Activated gamma-delta T cell treated with anti-CD3 and anti-CD28 coated beads, Interleukin-2, amount 50 U/mL, for 16 hours (primary cell): ENCODE measurements at places on chromosomes 11 and 22.

GRCh38 chr11:78417175-78417887 is at the start of gene GAB2:
Gene GAB2 (minus strand): TSS chr11:78417820. CDS start chr11:78417720, 100 bp downstream.
- no peak for DNase-seq

- DNase-seq = no peak
Measured at GRCh38 chr22:20206709-20207215, 55.9 kb upstream of the CCDC188 start.

DNA sequence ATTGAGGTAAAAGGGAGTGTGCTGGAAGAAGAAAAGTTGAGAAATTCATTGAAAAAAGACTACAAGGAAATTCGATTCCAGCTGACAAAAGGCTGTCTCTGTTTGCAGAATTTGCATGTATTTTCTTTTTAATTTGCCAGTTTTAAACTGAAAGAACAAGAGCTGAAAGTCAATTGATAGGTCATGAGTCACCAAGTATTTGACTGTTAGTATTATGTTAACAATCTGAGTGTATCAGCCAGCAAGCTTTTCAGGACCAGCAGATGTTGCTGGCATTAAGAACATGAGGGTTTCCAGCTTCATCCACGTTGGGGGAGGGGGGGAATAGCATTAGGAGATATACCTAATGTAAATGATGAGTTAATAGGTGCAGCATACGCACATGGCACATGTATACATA is 726.7 kb downstream of the METTL15 start:
- DNase-seq = no peak

- DNase-seq = no peak
Measured at GRCh38 chr11:102883141-102883540, 8.4 kb upstream of the MMP12 start.

GRCh38 chr11:127226380-127226779 is 225.8 kb upstream of the KIRREL3 start:
- DNase-seq = no peak

DNA sequence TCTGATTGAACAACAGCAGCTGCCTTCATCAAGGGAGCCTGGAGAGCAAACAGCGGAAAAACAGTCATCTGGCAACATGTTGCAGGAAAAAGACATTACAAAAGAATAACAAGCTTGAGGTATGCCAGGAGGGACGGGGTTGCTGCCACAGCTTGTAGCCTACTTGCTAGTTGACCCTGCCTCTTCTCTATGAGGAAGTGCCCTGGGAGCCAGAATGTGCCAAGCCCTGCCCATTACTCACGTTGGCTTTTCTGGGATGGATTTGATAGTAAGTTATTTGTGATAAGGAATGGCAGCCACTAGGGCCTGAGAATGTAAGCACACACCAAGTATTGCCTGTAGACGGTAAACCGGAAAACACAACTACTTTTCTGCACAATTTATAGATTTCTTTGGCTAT is 113.5 kb upstream of the KIRREL3 start:
- no peak for DNase-seq

DNA sequence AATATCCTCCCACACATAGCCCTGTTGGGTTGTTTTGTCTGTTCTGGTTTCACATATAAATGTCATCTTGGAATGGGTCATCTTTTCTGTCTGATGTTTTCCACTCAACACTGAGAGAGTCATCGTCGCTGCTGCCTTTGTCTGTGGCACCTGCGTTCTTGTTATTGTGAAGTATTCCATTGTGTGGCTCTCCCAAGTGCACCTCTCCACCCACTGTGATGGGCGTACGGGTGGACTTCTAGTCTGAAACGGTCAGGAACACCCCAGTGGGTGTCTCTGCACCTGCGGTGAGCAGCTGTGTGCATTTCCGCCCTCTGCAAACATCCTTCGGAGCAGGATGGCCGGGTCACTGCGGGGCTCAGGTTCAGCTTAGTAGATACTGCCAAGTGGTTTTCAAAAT is 34.5 kb upstream of the RTL6 start:
- DNase-seq = no peak

- DNase-seq = no peak
Measured at GRCh38 chr11:36253238-36253637, 36.0 kb downstream of the COMMD9 start.

DNA sequence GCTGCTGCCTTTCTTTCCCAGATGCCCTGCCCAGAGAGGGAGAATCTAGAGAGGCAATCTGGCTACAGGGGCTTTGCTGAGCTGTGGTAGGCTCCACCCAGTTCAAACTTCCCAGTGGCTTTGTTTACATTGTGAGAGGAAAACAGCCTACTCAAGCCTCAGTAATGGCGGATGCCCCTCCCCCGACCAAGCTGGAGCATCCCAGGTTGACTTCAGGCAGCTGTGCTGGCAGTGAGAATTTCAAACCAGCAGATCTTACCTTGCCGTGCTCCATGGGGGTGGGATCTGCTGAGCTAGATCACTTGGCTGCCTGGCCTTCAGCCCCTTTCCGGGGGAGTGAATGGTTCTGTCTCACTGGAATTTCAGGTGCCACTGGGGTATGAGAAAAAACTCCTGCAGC is 12.2 kb downstream of the BDNF start:
- no peak for DNase-seq

DNA sequence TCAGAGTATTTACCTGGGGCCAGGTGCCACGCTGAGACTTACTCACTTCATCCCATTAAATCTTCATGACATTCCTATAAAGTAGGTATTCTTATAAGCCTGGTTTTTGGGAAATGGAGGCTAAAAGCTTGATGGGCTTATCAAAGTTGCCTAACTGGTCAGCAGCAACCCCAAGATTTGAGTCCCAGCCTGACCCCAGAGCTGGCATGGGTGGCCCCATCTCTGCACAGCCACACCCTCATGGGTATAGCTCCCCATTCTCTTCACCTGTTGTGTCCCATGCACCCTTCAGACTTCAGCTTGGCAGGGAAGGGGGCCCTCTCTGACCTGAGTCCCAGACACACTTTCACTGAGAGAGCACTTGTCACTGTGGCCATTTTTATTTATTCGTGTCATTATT is 37.4 kb upstream of the TP53I11 start:
- DNase-seq = no peak

- DNase-seq = no peak
Measured at GRCh38 chr11:44535191-44535980, 30.1 kb upstream of the CD82 start.

DNA sequence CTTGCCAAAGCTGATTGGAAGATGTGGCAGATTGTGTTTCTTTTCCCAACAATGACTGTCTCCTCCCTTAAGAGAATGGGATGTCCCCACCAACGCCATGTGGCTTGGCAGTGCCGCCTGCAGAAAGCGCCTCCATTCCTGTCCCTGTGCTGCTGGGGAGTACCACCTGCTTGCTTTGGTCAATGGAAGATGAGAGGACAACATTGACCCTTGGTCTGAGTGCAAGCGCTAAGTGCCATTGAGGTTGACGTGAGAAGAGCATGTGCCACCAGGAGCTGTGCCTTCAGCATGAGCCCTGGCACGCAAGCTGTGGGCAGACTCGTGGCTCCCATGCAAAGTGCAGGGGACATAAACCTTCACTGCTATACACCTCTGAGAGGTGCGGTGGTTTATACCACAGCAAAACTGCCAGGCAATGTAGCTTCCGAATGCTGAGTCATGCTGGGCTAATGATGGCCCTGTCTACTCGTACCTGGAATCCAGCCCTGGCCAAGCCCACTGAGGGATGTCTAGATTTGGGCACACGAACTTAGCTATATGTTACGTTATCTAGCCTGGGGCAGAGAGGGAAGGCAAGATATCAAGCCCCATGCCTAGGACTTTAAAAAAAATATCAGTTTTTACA is 41.9 kb downstream of the MYEOV start:
- DNase-seq = no peak

DNA sequence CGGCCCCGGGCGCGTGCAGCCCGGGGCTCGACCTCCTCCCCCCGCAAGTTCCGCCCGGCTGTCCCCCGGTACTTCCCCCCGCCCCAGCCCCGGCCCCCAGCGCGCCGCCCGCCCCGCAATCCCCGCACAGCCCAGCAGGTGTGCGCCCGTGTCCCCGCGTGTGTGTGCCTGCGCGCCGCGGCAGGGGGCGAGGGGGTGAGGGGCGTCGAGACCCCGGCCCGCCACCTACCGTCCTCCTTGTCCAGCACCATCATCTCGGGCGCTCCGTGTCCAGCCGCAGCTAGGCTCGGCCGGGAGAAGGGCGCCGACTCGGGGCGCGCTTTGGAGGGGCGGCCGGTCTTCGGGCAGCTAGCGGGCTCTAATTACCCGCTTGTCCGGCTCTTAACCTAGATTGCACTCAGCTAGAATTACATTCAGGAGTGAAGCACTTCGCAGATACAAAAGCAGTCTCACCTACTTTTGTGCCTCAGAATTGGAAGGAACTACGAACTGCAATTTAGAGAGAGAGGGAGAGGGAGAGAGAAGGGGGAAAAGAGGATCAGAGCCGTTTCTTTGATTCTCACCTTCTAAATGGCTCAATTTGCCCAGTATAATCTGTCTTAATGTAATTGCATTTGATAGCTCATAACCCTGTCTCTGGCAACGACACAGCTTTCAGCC is 439 bp downstream of the LMO1 start:
- no peak for DNase-seq

DNA sequence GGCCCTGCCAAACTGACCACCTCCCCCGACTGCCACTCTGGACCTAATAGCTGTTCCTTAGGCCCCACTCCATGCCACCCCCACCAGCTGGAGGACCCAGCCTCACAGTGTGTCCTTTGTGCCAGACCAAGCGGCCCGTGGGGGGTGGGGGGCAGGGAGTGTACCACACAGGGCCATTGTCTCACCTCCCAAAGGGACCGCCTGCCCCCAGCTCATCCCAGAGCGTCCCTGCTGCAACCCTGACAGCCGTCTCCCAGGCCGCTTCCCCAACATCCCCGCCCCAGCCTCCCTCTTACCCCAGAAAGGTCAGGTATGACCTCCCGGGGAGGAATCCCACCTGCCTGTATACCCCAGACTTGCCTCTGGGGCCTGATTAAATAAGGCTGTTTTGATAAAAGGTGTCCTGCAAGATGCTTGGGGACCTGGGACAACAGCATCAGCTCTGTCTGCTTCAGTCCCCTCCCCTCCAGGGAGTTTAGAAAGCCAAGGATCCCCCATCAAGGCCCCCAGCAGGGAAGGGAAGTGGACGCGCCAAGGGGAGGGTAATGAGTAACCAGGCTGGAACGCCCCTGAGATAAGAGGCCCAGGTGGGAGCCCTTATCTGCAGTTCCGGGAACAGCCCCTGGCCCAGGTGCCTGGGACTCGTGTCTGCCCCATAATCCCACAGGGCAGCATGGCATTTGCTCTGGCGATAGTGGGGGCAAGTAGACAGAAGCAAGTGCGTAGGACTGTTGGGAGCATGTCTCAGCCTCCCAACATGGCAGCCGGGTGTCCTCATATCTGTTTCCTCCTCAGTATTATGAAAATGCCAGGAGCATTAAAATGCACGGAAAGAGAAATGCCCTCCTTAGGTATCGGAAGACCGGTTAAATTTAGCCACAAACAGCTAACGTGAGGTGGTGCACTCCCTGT is 9.0 kb downstream of the CDC42EP1 start:
- no peak for DNase-seq

GRCh38 chr11:113947994-113948393 is 26.9 kb upstream of the HTR3A start:
- no peak for DNase-seq

DNA sequence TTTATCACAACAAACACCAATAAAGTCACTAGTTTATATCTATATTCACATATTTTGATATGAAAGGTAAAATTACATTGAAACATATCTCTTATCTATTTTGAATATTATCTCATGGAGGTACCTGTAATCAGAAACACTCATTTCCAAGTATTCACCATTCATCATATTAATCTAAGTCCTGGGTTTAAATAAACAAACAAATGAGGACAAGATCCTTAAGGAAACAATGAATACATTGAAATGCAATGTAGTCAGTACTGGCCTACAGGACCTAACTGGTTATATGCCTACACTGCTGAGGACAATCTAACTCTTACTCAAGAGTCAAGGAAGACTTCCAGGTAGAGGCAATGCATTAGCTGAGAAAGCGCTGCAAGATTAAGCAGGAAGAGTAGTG is 1411.9 kb upstream of the RAG2 start:
- DNase-seq = no peak

DNA sequence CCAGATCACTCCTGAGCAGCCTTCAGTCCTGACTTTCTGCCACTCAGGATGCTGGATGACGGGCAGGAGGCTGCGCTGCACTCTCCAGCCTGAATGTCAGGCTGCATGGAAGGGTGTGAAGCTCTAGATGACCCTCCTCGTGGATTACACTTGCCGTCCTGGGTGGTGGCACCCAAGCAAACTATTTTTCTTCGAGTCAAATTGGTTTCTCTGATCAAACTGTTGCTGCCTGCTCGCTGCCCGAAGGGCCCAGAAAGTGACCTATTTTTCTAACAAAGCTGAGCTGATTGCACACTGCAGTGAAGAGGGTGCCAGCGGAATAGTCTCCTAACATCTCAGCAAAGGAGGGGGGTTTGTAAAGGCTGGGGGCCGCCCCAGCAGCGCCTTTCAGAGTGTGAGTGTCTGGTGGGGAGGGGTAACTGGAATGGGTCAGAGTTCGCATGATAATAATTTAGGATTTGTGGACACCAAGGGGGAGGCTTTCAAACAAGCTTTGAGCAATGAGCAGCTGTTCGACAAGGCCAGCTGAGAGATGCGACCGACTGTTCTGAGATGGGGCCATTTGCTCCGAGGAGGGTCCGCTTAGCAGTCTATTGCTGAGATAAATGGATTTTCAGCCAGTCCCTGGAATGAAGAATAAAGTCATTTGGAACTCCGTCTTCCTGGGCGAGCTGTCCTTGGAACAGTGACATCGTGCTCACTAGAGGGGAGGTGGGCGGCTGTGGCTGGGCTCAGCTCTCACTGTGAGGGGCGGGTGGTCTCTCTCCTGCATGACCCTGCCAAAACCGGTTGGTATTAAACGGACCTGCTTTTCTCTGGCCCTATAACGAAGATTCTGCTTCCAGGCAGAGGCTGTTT is 537.6 kb downstream of the BRD1 start:
- DNase-seq = no peak

DNA sequence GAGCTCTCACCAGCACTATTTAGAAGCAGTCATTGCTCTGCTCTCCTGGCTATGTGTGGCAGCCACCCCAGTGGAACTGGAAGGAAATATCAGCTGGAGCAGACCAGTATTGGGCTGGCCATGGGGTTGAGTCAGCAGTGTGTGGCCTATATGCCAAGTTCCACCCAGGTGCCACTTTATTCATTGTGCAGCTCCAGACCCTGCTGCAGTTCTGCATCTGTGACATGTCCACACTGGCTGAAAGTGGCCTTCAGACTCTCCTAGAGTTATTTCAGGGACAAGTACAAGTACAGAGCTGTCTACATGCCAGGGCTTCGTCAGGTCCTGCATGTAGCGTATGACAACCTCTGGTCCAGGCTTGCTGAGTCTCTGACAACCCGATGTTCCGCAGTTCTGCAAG is 55.2 kb downstream of the CABIN1 start:
- no peak for DNase-seq

GRCh38 chr11:35927682-35928081 is 16.2 kb upstream of the LDLRAD3 start:
- DNase-seq = no peak

- DNase-seq = no peak
Measured at GRCh38 chr11:31826536-31827438, 15.7 kb upstream of the PAX6 start.

- DNase-seq = no peak
Measured at GRCh38 chr11:59894616-59895015, 16.0 kb downstream of the OOSP3 start.
